ENCODE measurements at places on chromosomes 6 and 20.
A peak's percentile ranks its signal among the peaks of the same experiment; 100 is the strongest.

DNA sequence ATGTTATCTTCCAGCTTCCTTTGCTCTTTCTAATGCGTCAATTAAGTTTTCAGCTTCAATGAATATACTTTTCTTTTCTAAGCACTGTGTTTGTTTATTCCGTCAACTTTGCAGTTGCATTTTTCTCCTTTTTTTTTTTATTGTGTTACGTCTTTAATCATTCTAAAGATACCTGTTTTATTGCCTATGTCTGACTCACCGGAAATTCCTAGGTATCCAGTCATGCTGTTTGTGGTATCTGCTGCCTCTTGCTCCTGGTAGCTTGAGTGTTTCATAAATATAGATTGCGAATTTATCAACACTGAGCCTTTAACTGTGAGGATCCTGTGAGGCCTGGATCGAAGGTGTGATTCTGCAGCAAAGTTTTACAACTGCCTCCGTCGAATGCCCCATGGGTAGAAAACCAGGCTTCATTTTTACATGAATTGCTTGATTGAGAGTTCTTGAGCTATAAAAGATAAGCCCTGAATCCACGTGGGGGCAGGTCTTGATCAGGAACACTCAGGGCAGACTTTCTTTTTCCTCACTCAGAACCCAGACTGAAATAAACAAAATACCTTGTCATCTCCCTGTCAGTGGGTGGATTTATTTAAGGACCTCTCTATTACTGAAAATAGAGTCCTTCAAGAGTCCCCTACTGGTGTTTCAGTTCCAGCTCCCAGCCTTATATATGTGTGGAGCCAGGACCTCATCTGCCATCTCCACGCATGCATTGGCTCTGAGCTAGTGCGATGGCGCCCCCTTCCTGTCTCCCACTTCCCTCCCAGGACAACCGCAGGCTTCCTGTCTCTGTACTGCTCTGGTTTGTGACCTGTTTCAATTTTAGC, 60.1 kb upstream of the LRRC1 start:
- H3K4me3 ChIP-seq, result no peak overlapping the region
- DNase-seq, result peak; percentile 14
- no peaks in the 10 kb centered on the region for H3K27me3 ChIP-seq
- H3K36me3 ChIP-seq, result no peaks in the 10 kb centered on the region

GRCh38 chr6:64683682-64684081, 1023.3 kb downstream of the EYS start:
- no peak overlapping the region for H3K4me3 ChIP-seq
- H3K36me3 ChIP-seq, result no peaks in the 10 kb centered on the region
- no peaks in the 10 kb centered on the region for H3K4me1 ChIP-seq

DNA sequence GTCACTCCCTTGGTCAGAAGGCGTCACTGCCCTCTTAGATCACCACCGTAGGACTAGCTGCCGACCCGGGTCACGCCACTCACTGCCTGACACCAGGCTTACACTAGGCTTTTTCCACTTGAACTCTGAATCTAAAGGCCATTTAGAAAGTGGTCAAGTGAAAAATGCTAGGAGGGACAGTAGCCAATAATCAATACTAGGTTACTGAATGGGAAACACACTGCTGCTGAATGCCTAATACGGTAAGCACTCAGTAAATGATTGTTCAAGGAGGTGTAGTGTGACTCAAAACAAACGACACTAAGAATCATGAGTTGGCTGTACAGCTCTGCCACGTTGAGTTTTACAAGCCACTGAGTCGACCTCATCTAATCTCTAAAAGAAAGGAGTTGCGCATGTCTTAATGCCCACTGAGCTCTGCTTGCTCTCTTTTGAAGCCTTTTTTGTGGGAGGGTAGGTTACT, 760 bp upstream of the IBTK start:
- H3K36me3 ChIP-seq, result peaks cover 16% of the 10 kb centered on the region
- H3K4me1 ChIP-seq, result peaks cover 36% of the 10 kb centered on the region
- peak overlapping the region; percentile 92 for H3K27ac ChIP-seq
- H3K4me3 ChIP-seq, result peak overlapping the region; percentile 95
- DNase-seq, result no peak

GRCh38 chr20:34549291-34549928, 9.1 kb upstream of the MAP1LC3A start:
- H3K27ac ChIP-seq, result no peak overlapping the region
- H3K36me3 ChIP-seq, result no peaks in the 10 kb centered on the region
- no peaks in the 10 kb centered on the region for H3K27me3 ChIP-seq
- peak; percentile 22 for DNase-seq
- no peak overlapping the region for H3K4me3 ChIP-seq
- peaks cover 4% of the 10 kb centered on the region for H3K4me1 ChIP-seq

Data from activated CD4-positive, alpha-beta T cell treated with anti-CD3 and anti-CD28 coated beads, Interleukin-2, amount 10 ng/mL, durations not matched to agents 7 days and 5 days (primary cell).